ENCODE measurements at places on chromosomes 6 and 20. TPM values are rescaled to one million over a fixed set of nuclear protein-coding genes. Genes with fewer than 3 reads are reported as not detected.

DNA sequence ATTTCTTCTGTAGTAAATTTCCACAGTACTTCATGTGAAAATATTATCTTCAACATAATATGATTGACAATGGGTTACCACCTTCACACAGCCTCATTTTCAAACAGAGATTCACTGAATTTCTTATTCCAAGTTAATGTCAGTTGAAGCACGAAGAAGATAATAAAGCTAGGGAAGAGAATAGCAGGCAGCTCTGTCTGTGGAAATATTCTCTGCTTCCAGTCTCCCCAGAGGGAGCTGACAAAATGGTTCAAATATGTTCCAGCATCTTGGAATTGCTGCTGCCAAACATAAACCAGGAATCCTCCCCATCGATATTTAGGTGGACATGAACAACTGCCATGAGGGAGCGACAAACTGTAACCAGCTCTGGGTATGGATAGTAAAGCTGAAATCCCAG lies 224.8 kb downstream of the GJA1 start:
- no peak for DNase-seq

GRCh38 chr6:30721198-30722024 lies 1.3 kb downstream of the TUBB start:
- DNase-seq, result peak; percentile 92

- no peak for DNase-seq
These were observed 23.0 kb upstream of the AKAP7 start for GRCh38 chr6:131112249-131112648.

- DNase-seq, result no peak
These were observed 129.3 kb downstream of the CD83 start for GRCh38 chr6:14246876-14247275.

GRCh38 chr6:137341681-137342195 lies 122.6 kb upstream of the IFNGR1 start:
- peak; percentile 67 for DNase-seq

- no peak for DNase-seq
These were observed 64.9 kb downstream of the RREB1 start for GRCh38 chr6:7172649-7173048.

GRCh38 chr6:34585512-34586061 lies 29.5 kb upstream of the SPDEF start:
- peak; percentile 26 for DNase-seq

GRCh38 chr6:37365791-37366190 lies 12.0 kb downstream of the RNF8 start:
- no peak for DNase-seq

DNA sequence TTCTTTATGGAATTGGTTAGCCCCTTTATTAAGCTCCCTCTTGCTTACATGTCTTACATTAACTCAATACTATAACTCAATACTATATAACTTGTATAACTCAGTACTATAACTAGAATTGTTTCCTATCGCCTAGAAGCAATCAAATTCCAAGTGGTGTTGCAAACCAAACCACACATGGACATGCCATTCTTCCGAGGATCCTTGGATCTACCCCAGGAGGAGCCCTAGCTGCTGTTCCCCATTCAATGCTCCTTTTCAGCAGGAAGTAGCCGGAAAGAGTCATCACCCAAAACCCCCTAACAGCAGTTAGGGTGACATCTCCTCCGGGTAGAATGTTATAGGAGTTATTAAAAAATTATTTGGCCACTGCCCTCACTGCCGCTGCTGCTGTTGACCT lies 40.5 kb downstream of the PLN start:
- no peak for DNase-seq

GRCh38 chr6:41638935-41639808 lies 904 bp downstream of the MDFI start:
- DNase-seq, result peak; percentile 85

DNA sequence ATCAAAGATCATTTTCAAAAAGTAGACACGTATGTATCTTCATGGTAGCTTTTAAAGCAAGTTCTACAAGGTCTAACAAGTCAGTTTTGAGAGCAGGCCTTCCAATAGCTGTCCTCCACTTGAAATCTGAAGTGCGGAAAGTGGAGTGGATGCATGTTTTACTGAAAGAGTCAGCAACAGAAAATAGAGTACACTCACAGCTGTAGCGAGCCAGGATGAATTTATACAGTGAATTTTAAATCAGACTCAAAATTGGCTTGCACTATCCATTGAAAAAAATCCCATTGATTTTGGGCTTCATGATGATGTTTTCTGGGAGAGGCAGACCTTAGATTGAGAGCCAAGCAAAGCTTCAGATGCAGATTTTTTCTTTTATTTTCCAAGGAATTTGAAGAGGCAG lies 80.6 kb downstream of the GJA10 start:
- no peak for DNase-seq

- no peak for DNase-seq
These were observed 92.7 kb downstream of the LY86 start for GRCh38 chr6:6681075-6681849.

DNA sequence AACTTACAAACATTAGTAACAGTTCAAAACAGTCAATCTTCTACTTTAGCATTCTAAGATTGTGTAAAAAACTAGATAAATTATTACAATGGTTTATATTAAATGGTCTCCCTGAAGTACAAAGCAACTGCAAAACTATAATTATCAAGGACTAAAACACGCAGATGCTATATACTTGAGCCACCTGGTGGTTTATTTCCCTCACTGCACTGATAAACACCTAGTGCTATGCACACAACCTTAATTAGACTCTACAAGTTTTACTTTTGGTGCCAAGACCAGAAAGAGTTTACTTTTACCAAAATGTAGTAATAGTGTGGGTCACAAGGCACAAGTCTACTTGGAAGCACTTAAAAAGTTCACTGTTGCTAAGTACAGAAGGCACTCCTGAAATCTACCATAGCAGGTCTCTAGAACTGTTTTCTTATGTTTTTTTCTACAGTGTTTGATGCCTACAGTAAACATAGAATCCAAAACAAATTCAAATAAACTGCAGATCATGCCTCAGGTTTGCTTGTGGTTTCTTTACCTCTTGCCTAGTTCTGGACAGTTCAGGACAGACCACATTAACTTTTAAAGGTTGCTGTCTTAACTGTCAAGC lies 49.2 kb downstream of the GMDS start:
- DNase-seq, result peak; percentile 49

DNA sequence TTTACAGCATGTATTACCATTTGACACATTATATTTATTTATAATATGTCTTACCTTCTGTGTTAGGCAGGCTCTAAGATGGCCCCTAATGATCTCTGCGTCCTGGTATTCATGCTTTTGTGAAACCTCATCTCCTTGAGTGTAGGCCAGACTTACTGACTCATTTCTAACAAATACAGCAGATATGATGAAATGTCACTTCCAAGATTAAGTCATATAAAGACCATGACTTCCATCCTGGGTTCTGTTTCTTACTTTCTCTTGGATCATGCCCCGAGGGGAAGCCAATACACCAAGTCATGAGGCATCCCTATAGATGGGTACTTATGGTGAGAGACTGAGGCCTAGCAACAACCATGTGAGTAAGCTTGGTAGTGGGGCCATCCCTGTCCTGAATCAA lies 30.2 kb downstream of the ZHX3 start:
- no peak for DNase-seq

DNA sequence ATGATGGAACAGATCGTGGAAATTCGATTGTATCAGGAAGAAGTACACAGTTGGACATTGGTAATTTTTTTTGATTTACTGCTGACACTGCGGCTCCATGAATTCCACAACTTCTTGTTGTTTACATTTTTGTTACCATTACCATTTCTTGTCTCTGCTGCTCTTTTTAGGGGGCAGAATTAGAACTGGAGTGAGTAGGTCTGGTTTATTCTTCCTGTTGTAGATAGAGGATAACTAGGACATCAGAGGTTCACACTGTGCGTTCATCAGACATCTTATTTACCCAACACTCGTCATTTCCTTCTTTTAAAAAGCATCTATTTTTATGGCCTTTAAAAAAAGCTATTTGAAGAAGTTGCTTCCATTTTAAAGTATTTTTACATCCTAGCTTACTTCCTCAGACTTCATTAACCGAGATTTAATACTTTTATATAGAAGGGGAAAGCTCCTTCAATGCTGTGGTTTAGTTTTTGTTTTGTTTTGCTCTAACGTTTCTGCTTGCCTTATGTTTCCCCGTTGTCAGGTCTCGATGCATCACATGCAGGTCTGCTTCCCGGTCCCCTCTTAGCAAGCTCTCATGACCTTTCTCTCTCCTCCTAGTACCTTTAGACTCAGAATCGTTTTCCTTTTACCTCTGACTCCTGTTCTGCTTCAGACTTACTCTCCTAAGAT lies 139.1 kb downstream of the ARID1B start:
- no peak for DNase-seq

- DNase-seq, result no peak
These were observed 19.7 kb downstream of the RBL1 start for GRCh38 chr20:37075932-37076685.

DNA sequence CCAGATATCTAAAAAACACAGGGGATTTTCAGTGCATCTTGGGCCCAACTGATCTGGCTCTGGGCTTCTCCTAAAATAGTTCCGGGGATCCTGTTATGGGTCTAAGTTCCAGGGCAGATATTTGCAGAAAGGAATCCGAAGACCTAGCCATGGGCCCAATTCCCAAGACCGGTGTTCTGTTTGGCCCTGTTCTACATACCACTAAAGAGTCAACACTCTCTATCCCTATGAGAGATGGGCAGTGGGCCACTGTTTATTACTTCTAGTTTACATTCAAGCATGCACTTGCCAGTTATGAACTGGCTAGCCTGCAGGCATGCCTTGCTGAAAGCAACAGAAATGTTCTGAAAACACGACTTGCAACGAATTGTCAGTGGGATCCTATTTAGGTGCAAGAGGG lies 87.4 kb upstream of the PLCB4 start:
- no peak for DNase-seq

GRCh38 chr6:112511441-112511840 lies 164.3 kb downstream of the RFPL4B start:
- DNase-seq, result no peak

GRCh38 chr6:3867641-3868502 lies 18.7 kb downstream of the FAM50B start:
- no peak for DNase-seq

GRCh38 chr20:59600472-59600871 lies 3.9 kb upstream of the PHACTR3 start:
- no peak for DNase-seq

GRCh38 chr20:43188234-43188653 lies 1.5 kb downstream of the PTPRT start:
- peak; percentile 60 for DNase-seq

- DNase-seq, result peak; percentile 97
These were observed 84.9 kb downstream of the TRIM27 start for GRCh38 chr6:28838634-28839442.

- no peak for DNase-seq
These were observed 70.3 kb downstream of the HUS1B start for GRCh38 chr6:586553-586952.

Gene OR12D3
- total RNA-seq, result not detected

Gene METTL24
- 0.52 TPM for total RNA-seq

Gene POLR1H
- 27.2 TPM for total RNA-seq

Gene CPNE5
- 0.29 TPM for total RNA-seq

Gene FILIP1
- 0.70 TPM for total RNA-seq

Gene RAET1L
- total RNA-seq, result not detected

Gene VSTM2L
- 1.1 TPM for total RNA-seq

Gene ADA
- 12.8 TPM for total RNA-seq

Gene HLA-DRB5
- 1.5 TPM for total RNA-seq

Gene OTOR
- total RNA-seq, result not detected

Measured in endodermal cell (in vitro differentiated cells).